ENCODE measurements at places on chromosomes 16 and 17.

DNA sequence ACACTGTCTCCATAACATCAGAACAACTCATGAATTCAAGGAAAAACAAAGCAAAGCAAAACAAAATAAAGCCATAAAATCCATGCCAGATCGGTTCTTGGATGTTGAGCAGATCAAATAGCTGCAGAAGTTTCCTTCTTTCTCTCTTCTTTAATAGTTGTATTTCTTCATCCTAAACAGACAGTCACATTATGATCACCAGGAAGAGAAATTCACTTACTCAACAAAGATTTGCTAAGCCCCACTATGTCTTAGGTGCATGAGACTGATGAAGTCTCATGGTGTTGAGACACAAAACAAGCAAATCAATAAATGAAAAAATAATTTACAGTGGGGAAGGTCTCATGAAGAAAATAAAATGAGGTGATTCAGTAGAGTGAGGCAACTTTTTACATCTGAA lies 72.8 kb downstream of the WIPI1 start:
- no peak for DNase-seq

DNA sequence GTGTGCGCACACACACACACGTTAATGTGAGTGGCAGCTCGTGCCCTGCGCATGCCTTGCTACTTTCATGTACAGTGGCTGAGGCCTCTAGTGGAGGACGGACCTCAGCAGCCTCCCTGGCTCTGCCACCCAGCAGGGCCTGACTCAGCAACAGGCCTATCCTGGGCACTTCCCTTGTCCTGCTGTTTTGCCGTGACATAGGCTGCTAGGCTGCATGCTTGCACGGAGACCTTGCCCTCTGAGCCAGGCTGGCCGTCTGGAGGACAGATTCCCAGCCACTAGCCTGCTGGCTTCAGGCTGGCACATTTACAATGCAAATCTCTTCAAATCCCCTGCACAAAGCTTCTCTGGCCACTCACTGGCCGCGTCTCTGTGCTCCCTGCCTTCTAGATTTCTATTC lies 9.5 kb downstream of the RNF213 start:
- DNase-seq, result no peak

DNA sequence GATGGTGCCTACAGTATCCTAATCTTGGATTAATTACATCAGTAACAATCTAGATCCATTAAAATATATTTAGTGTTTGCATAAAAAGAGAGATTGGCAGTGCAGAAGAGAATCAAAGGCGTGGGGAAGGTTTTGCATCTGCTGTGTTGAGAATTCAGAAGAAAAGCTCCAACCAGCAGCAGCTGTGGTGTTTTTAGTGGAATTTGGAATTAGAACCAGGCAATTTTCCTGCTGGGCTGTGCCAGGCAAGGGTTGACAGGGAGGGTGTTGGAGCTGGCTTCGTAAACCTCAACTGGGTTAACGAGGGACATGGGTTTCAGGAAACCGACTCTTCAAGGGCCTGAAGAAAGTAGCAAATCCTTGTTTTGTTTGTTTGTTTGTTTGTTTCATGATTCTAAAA lies 107.8 kb upstream of the WSCD1 start:
- no peak for DNase-seq

DNA sequence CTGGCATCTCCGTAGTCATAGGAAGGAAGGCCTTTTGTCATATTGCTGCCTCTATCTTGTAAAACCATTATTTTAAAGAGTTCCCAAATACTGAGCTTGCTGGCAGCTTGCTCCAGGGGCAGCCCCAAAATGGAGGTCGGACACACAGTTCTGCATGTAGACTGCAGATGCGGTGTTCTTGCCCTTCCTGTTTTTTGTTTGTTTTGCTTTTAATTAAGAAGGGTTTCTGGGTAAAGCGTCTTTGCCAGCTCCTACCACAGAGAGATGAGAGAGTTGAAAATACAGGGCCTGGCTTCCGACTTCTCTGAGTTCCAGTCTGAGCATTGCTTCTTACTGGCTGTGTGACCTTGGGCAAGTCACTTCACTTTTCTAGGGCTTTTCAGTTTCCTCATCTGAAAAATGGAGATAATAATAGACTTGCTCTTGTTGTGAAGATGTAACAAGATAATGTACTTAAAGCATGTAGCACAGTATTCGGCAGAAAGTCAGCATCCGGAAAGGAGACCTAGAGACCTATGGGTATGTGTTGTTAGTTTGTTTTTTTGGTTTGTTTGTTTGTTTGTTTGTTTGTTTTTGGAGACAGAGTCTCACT lies 67.8 kb upstream of the GSE1 start:
- DNase-seq, result no peak

DNA sequence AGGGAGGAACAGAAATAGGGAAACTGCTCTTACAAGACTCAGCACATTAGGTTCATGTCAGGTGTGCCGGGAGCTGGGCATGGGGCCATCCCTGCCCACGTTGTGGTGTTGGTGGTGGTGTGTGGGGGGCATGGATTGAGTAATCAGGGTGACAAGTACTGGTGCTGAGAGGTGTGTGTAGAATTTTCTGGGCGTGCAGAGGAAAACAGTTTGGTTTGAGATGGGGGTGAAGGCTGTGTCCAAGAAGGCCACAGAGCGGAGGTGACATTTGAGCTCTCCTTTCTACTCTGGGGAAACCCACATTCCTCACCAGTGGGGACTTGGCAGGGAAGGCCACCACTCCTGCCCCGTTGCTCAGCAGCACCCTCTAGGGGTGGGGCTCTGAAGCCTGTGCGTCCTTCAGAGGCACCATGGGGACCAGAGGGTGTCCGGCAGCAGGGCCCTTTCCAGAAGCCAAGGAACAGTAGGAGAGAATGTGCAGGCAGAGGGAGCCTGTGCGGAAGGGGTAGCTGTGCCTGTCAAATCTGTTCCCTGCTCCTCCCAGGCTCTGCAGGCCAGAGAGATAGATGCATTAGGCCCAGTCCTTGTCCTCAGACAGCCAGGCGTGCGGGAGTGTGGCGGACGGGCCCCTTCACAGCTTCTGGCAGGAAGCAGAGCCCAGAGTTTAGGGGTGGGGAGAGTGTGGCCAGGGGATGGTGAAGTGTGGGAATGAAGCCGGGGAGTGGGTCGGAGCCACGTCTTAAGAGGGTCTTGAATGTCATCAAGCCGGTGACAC lies 48.7 kb upstream of the GSE1 start:
- DNase-seq, result no peak

GRCh38 chr17:16911141-16911937 lies 60.6 kb downstream of the TNFRSF13B start:
- no peak for DNase-seq

- peak; percentile 87 for DNase-seq
Measured at GRCh38 chr16:46632778-46633733, 11.9 kb upstream of the SHCBP1 start.

GRCh38 chr17:36074365-36074764 lies 10.3 kb downstream of the CCL18 start:
- DNase-seq, result no peak

DNA sequence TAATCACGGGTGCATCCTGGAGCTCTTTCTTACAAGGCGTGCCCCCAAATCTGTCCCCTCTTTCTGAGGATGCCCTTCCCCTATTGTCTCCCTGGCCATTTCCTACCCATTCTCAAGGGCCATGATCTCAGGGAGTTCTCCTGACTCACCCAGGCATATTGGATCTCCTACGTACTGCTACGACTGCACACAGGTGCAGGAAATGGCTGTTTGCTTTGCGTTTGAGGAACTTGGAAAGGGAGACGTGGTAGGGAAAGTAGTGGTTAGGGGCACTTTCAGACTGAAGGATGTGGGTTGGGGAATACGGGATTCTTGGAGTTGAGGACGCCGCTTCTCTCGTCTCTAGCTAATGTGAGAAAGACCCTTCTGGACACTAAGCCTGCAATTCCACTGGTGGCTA lies 18.7 kb upstream of the MEOX1 start:
- DNase-seq, result no peak
